ENCODE measurements at places on chromosomes 2 and 18.

GRCh38 chr2:189819297-189819704 lies 35.1 kb downstream of the PMS1 start:
- DNase-seq, result no peak

DNA sequence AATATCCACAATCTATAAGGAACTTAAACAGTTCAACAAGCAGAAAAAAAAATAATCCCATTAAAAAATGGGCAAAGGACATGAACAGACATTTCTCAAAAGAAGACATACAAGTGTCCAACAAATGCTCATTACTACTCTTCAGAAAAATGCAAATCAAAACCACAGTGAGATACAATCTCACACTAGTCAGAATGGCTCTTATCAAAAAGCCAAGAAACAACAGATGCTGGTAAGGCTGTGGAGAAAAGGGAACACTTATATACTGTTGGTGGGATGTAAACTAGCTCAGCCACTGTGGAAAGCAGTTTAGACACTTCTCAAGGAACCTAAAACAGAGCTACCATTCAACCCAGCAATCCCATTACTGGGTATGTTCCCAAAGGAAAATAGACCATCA lies 7.2 kb upstream of the CRYGB start:
- no peak for DNase-seq

GRCh38 chr2:237244178-237244577 lies 158.5 kb downstream of the COPS8 start:
- no peak for DNase-seq

DNA sequence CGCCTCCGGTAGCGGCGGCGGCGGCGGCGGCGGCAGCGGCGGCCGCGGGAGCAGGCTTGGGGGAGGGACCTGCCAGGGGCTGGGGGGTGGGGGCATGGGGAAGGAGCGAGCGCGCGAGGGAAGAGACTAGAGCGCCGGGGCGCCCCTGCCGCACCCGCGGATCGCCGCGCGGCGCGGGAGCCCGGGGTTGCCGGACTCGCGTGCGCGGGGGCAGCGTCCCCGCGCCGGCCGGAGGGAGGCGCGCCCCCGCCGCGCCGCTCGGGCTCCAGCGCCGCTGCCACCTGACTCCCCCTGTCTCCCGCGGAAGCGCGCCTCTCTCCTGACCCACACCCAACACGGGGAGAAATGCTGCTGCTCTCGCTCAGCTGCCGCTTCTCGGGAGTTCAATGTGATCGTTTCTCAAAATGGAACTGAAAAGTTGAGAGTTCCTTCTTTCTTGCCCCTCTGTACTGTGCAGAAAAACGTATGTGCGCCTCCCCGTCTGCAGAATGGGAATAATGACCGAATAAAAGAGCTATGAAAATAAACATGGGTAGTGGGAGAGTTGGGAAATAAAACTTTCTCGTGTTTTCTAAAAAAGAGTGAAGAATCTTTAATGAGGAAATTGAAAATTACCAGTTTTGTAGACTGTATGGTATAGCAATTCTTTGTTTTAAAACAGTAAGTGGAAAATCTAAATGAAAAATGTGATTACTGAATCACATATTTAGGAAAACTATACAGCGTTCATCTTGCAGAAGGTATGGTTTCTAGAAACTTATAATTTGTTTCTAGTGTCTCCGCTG lies 455 bp upstream of the TLK1 start:
- DNase-seq, result peak; percentile 51

- no peak for DNase-seq
Observed at GRCh38 chr2:43001055-43001378, 208.6 kb upstream of the HAAO start.

DNA sequence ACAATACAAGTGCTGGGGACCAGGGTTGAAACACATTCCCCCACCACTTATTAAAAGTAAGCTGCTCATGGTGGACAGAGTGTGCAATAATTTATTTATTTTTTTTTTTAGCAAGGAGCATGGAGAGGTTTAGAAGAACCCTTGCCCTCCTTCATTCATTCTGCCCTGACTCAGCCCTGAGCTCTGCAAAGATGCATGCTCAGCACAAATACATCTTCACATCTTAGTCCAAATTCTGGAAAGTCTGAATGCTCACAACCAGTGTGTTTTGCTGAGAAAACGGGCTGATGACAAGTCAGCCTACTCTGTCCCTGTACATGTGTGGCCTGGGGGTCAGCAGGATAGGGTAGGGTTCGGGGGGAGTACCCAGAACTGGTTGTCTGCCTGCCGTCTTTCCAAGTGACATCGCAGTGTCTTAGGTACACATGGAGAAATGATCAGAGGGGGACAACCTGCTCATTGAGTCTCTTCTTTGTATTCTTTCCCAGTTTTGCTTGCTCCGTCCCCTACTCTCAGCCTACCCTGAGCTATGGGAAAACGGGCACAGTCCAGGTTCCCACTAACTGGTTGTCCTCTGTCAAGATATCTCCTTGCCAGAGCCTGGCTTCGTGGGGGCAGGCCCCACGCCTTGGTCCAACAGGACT lies 76.4 kb downstream of the ADD2 start:
- no peak for DNase-seq

DNA sequence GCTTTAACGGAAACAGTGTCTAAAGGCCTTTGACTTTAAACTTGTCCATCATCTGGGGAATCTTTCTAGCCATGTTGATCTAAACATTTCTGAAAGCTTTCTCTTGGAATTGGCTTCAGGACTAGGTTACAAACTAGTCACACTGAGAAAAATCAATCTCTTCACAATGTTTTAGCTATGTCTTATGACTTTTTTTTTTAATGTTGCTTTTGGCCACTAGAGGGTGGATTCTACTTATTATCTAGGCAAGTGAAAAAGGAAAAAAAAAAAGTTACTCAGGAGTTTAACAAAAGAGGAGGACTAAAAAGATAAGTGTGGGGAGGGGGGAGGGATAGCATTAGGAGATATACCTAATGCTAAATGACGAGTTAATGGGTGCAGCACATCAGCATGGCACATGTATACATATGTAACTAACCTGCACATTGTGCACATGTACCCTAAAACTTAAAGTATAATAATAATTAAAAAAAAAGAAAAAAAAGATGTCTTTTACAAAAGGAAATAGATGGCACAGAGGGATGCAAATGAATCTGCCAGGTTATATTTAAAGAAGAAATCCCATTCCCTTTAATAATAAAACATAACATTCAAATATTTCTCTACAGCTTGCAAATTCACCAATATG lies 160.4 kb upstream of the PID1 start:
- no peak for DNase-seq

- no peak for DNase-seq
Observed at GRCh38 chr2:134401081-134401497, 147.2 kb downstream of the MGAT5 start.

- DNase-seq, result no peak
Observed at GRCh38 chr2:109711230-109712122, 82.6 kb upstream of the RGPD5 start.

- DNase-seq, result no peak
Observed at GRCh38 chr2:222240676-222241049, 58.1 kb downstream of the PAX3 start.

DNA sequence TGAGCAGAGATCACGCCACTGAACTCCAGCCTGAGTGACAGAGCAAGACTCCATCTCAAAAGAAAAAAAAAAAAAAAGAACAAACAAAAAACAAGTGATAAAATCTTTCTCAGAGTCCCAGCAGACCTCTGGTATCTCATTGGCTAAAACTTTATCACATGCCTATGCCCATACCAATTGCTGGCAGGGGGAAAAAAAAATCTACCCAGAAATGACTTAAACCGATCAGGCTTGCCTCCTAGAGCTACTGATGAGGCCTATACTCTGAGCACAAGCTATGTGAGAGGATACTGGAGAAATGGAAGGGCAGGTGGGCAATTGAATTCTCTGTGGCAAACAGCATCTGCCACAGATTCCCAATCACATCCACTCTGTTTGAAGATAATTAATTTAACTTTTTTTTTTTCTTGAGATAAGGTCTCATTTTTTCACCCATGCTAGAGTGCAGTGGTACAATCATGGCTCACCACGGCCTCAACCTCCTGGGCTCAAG lies 49.0 kb downstream of the FBXO36 start:
- DNase-seq, result no peak

DNA sequence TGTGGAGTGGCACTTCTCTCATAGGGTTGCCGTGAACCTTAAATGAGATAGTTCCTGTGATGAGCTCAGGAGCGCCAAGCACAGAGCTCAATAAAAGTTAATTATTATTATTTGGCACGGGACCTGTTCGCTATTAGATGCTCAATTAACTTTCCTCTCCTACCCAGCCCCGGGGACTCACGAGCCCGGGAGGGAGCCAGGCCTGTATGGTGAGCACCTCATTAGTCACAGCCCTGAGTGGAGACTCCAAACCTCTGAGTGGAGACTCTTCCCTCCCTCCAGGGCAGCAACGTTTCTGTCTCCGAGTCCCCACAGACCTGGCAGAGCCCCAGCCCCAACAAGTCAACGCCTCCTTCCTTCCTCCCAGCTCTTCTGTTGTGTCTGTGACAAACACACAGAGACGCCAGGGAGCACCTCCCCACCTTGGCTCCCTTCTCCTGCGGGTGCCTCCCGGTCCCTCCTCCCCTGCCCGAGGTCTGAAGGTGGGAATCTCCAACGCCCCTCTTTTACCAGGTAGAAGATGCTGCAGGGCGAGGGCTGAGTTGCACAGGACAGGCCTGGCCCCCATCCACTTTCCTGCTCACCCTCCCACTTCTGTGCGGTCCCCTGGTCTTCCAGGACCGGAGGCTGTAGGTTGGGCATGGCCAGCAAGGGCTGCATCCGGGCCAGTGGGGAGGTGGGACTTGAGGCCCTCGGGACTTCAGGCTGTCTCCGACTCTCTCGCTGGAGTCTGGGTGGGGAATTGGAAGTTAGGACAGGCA lies 52.7 kb upstream of the ODC1 start:
- no peak for DNase-seq

DNA sequence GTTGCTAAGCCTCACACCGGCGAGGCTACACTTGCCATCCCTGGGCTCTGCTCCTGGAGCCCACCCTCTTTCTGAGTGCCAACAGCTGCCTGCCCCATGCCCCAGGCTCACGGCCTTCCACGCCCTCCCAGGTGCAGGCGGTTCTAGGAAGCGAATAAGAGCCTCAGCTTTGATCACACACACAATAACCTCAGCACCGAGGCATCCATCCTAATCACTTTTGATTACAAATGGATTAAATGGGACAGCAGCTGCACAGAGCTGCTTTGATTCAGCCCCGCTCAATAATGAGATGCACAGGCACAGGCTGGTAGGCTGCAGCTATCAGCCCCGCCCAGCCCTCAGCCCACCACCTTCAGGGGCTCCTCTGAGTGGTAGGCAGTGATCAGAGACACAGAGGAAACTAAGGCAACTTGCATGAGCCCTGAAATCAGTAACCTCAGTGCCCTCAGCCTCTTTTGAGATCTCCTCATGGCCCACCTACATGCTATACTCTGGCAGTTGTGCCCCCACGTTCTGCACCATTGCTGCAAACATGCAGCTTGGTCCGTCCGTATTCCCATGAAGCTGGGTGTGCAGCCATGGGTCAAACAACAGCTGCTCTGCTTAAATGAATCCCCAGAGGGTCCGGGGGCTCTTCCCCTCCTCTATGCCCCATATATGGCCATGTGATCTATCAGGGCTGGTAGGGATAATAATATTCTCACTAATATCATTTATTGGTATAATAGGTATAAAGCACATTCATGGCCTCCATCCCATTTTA lies 171.4 kb downstream of the SETBP1 start:
- no peak for DNase-seq

DNA sequence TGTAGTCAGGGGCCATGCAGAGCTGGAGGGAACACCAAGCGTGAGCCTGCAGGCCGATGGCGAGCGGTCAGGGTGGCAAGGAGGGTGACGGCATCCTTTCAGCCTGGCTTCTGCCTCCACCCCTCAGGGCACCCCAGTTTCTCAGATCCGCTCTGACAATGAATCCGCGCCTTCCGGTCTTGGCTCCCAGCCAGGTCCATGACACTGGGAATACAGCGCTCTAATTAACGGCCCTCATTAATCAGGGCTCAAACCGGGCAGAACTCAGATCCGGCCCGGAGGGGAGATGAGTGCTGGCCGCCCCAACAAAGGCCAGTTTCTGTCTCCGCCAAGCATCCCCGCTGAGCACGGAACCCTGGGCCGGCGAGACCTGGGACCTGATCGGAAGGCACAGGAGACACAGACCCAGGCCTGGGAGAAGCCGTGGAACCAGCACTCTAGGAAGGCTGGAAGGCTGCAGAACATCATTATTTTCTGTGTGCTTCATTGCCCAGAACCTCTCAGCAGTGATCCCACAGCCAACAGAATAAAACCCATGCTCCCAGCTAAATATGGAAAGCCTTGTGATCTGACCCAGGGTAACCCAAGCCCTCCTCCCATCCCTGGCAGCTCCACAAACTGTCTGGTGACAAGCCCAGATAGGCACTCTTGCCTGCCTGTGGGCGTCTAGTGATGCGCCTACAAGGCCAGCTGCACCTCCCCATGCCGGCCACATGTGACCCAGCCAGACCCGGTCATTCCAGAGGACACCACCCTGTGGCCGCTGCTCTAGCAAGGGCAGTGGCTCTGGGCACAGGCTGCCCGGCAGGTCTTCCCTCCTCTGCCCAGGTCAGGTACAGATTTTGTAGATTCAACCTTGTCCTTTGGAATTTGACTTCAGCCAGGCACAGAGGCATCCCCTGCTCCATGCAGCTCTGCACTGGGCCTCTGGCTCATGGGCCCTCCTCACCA lies 438.7 kb upstream of the MYT1L start:
- DNase-seq, result no peak

GRCh38 chr2:121856360-121856759 lies 100.9 kb downstream of the TSN start:
- no peak for DNase-seq

DNA sequence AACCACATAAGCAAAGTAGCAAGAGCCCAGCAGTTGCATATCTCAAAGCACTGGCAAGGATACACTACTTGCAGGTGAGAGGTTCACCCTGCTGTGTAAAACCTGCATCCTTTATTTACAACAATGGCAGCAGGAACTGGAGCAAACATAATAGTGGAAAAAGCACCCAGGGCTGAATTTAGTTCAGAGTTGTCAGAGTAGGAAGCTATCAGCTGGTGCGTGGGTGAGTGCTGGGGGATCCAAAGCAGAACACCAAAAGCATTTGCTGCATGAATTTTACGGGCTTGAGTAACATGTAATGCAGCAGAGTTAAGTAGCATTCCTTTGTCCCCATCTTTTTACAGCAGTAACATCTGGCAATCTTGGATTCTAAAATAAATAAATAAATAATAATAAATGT lies 73.5 kb upstream of the SRD5A2 start:
- no peak for DNase-seq

- DNase-seq, result no peak
Observed at GRCh38 chr2:29309090-29310029, 194.1 kb downstream of the CLIP4 start.

GRCh38 chr2:30679426-30680088 lies 127.7 kb downstream of the CAPN13 start:
- no peak for DNase-seq

DNA sequence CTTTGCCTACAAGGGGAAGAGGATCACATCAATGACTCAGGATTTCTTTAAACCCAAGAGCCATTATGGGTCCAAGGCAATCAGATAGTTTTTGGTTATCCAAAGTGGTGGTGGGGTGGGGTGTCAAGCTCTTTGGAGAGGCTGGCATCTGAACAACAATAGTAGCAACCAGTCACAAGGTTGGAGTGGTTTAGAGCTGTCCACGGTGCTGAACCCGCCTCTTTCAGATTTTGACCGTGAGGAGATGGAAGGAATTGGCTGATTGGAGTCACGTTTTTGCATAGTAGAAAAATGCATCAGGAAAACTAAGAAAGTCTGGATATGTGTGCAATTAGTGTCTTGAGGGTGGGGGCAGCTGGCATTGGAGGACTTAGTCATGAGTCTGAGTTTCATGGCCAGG lies 159.9 kb downstream of the LOXHD1 start:
- DNase-seq, result no peak

Measured in CD4-positive, alpha-beta T cell (primary cell).